ENCODE measurements at places on chromosomes 6 and 20.

GRCh38 chr20:34774449-34774848, 51.0 kb downstream of the NCOA6 start:
- DNase-seq = no peak

GRCh38 chr6:82436740-82437139, 73.1 kb downstream of the TPBG start:
- DNase-seq = no peak

- DNase-seq = no peak
Measured at GRCh38 chr6:22043284-22043962, 253.4 kb downstream of the PRL start.

GRCh38 chr20:35451295-35451694, 4.1 kb upstream of the CEP250 start:
- DNase-seq = no peak

- no peak for DNase-seq
Measured at GRCh38 chr6:17630511-17631073, 30.5 kb downstream of the FAM8A1 start.

- no peak for DNase-seq
Measured at GRCh38 chr20:40777653-40778052, 88.6 kb upstream of the MAFB start.

GRCh38 chr6:156674197-156674596, 103.0 kb upstream of the ARID1B start:
- DNase-seq = no peak

GRCh38 chr6:44415873-44416502, 28.5 kb downstream of the CDC5L start:
- DNase-seq = no peak
